ENCODE measurements at places on chromosomes 11 and 22.

DNA sequence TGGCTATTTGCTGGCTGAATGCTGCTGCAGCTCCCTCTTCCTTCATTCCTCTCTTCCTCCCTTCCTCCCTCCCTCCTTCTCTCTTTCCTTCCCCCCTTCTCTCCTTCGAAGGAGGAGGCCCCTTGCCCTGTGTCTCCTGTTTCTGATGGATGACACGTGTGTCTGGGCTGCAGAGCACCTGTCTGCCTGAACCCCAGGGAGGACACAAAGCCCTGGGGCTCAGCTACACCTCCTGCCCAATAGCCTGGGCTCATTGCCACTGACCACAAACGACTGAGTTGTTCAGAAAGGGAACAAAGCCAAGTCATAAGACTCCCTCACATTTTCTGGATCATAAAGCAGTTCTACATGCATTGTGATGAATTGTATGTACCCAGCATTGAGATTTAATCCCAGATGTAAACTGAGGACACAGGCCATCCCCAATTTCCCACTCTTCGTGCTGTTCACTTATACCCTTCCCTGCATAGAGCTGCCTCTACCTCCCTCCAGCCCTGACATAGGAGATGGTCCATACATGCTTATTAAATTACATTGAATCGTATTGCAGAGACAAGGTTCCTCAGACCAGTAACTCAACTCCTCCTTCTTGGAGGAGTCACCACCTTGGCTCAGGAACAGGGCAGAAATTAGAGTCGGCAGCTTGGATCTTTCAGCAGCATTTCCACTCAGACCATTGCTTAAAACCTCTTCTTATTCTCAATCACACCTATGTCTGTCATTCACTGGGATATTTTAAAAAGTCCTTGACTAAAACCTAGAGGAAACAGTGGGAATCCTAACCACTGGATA, 1.2 kb downstream of the CSRP3 start:
- DNase-seq: no peak

DNA sequence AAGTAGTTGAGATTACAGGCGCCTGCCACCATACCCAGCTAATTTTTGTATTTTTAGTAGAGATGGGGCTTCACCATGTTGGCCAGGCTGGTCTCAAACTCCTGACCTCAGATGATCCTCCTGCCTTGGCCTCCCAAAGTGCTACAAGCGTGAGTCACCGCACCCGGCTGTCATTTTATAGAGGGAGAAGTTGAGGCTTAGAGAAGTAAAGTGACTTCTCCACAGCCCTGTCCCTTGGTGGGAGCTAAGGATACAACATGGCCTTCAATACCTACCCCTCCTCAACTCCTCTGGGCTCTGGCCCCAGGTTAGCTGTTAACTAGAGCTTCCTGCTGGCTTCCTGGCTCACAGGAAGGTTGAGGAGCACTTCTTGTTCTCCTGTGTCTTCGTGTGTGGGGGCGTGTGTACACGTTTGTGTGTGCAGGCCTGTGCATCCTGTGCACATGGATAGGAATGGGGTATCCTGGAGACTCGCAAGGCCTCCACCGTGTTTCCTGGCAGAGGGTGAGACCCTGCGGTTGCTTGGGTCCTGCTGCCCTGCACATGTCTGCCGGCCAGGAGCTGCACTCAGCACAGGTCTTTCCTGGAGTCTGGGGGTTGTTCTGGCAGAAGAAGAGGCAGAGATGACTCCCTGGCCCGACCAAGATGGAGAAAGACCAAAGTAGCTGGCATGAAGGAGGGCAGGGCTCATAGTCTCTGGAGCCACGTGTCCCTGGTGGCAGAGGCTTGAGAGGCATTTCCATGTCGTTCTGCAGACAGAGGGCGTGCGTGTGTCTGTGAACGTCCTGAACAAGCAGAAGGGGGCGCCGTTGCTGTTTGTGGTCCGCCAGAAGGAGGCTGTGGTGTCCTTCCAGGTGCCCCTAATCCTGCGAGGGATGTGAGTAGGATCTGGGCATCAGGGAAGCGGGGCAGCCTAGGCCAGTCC, 2.4 kb downstream of the SIDT2 start:
- DNase-seq: no peak

- no peak for DNase-seq
These were observed 26.7 kb downstream of the FLI1 start for GRCh38 chr11:128720522-128720985.

GRCh38 chr11:128323381-128323780, 264.0 kb downstream of the ETS1 start:
- DNase-seq: no peak

DNA sequence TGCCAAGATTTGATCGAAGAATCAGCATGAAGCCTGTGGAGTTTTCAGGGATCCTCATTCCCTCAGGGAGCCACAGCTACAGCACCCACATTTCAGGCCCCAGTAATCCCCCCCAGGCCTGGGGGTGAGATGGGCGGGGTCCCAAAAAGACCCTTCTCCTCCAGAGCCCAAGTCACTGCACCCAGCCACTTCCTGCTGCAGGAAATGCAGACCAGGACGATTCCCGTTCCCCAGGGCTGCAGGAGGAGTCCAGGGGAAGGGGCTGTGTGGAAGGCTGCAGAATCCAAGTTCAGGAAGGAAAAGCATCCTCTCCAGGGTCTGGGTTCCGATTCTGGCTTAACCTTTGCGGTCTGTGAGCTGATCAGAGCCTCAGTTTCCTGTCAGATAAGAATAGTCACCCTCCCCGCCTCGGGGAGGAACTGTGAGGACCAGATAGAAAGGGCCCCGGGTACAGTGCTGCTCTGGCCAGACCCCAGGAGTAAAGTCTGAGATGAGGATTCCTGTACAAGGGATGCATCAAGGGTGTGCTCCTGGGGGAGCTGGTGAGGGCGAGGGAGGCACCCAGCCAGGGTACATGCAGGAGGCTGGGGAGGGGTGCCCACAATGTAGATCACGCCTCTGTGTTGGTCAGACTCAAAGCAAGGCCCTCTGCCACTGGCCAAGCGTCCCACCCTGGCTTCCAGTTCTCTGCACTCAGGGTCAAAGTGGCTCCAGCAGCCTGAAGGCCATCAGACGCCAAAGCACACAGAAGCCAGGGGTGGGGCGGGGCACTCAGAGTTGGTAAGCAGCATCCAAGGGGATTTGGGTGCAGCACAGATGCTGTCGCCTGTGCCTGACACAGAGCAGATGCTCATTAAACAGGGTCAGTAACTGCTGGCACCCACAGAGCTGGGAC, 30.1 kb upstream of the TP53I11 start:
- DNase-seq: no peak

- DNase-seq: no peak
These were observed at the start of gene OPCML for GRCh38 chr11:133531971-133532651. OPCML (minus strand) TSS chr11:133532501.

DNA sequence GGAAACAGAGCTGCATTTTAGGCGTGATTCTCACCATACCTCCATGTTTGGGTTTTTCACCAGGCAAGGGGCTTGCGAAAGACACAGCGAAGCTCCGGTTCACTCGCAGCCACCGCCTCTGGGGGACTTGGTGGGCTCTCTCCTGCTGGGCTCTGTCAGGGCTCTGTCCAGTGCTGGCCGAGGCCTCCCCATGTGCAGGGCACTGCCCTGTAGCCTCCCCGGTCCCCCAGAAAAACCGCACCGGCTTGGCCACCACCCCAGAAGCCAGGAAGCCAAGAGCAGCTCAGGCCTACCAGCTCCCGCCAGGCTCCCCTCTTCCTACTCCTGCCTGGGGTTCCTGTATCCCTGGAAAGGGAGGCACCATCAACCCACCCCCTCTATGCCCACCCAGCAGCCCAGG, 151.5 kb downstream of the CTTN start:
- no peak for DNase-seq

GRCh38 chr11:112623057-112623456, 338.2 kb upstream of the NCAM1 start:
- DNase-seq: no peak

GRCh38 chr22:29689206-29689879, 30.5 kb upstream of the CABP7 start:
- DNase-seq: no peak

GRCh38 chr11:10387206-10388083, 67.6 kb upstream of the AMPD3 start:
- no peak for DNase-seq

GRCh38 chr11:109865548-109866186, 227.5 kb upstream of the ZC3H12C start:
- no peak for DNase-seq

GRCh38 chr11:129590753-129591475, 215.3 kb downstream of the BARX2 start:
- DNase-seq: no peak

DNA sequence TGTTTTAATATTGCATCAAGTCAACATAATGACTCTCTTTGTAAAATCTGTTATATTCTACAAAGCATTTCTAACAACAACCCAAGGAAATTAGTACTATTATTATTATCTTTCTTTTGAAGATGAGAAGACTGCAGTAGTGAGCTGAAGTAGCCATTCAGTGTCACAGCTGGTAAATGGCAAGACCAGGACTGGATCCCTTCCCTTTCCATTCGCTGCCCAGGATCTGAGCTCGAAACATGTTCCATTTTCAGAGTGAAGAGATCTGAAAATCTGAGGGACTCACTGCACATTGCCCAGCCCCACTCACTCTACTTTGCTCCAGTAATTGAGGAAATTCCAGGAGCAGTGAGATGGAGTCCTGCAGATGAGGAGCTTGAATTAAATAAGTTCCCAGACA, 240.0 kb upstream of the BLID start:
- DNase-seq: no peak

DNA sequence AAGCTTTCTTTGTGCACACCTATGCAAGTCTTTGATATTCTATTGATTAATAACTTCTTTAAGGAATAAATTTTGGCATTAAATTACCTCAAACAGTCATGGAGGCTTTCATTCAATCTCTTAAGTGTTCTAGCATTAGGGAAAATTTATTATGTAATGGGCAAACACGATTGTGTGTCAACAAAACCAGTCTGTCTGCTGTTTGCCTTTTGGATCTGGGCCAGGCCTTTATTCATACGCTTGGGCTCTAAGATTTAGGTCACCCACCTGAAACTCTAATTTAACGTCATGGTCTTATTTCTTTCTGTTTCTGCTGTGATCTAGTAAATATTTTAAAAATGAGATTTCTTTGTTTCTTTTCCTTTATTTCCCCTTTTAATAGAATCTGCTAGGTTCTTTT, 1270.6 kb downstream of the LRRC4C start:
- no peak for DNase-seq

- no peak for DNase-seq
These were observed 30.5 kb upstream of the FNBP4 start for GRCh38 chr11:47797633-47798032.

- no peak for DNase-seq
These were observed 94.8 kb downstream of the TEAD1 start for GRCh38 chr11:12768726-12769673.

- no peak for DNase-seq
These were observed 303.1 kb upstream of the CHORDC1 start for GRCh38 chr11:90525962-90526361.

DNA sequence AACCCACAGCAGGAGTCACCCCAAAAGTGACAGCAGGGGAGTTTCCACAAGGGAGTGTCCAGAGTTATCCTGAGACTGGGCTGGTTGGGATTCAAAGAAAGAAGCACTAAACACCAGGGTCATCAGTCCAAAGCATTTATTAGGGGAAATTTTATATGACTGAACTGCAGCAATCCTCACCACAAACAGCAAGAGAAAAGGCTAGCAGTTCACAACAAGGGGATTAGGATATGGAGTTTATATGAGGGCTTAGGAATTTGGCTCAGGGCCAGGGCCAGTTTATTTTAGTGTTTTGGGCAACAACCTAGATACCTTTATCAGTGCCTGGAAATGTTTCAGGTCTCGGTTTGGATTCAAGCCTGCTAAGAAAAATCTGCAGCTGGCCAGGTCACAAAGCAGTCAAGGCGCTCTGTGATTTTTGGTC, 4.6 kb upstream of the TMEM126A start:
- no peak for DNase-seq
